ENCODE measurements at places on chromosomes 3 and 15.

GRCh38 chr15:77622209-77622933 is 10.3 kb downstream of the LINGO1 start:
- no peak for DNase-seq

- DNase-seq, result no peak
These were observed 810 bp upstream of the THRB start for GRCh38 chr3:24495326-24495994.

- DNase-seq, result no peak
These were observed 77.5 kb downstream of the TBL1XR1 start for GRCh38 chr3:177119829-177120228.

GRCh38 chr15:82043130-82043673 is 2.6 kb downstream of the MEX3B start:
- DNase-seq, result no peak

- no peak for DNase-seq
These were observed 66.5 kb upstream of the ARRDC4 start for GRCh38 chr15:97893967-97894366.
